GM13976 (cell line): ENCODE measurements at places on chromosomes 4 and X.

DNA sequence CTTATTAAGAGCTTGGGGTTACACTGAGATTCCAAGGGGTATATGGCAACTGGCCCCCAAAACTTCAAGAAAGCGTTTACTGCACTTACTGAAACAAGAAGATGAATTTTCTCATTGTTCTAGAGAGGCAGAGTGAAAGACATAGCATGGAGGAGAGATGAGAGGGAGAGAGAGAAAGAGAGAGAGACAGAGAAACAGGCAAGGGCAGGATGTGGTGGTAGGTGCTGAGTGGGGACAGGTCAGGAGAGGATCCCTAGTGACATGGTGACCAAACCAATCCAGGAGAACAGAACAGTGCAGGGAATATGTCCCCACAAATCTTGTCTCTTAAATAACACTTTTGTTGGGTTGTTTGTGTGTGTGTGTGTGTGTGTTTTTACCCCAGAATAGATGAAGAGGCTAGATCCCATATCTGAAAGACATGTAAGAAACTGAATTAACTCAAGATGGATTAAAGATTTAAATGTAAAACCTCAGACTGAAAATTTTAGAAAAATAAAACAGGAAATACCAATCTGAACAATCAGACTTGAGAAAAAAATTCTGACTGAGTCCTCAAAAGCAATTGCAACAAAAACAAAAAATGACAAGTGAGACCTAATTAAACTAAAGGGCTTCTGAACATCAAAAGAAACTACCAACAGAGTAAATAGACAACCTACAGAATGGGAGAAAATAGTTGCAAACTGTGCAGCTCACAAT, 202.2 kb downstream of the QDPR start:
- DNase-seq: no peak

DNA sequence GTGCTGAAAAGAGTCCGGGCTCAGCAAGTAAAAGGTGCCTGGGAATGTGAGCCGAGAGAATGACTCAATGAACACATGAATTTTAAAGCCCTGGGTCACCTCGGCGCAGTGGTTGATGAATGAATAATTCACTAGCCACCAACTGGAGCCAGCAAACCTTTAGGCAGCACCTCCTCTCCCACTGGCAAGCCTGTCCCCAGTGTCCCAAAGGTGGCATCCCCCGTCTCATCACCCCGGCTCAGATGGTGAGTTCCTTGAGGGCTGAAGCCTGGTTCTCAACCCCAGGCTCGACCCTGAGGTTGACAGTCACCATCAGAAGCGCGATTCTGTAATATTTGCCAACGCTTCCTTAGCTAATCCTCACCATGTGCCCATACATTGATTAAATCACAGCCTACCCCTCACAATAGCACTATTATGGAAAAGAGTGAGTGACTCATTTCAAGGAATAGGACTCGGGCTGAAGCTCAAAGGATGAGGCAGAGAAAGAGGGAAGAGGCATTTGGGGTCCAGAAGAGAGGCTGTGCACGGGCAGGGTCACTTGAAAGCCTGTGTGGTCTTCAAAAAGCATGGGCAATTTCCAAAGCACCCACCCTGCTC, 2.7 kb upstream of the CCNQ start:
- no peak for DNase-seq

GRCh38 chr4:155085843-155086530, 122.4 kb upstream of the NPY2R start:
- DNase-seq: no peak

DNA sequence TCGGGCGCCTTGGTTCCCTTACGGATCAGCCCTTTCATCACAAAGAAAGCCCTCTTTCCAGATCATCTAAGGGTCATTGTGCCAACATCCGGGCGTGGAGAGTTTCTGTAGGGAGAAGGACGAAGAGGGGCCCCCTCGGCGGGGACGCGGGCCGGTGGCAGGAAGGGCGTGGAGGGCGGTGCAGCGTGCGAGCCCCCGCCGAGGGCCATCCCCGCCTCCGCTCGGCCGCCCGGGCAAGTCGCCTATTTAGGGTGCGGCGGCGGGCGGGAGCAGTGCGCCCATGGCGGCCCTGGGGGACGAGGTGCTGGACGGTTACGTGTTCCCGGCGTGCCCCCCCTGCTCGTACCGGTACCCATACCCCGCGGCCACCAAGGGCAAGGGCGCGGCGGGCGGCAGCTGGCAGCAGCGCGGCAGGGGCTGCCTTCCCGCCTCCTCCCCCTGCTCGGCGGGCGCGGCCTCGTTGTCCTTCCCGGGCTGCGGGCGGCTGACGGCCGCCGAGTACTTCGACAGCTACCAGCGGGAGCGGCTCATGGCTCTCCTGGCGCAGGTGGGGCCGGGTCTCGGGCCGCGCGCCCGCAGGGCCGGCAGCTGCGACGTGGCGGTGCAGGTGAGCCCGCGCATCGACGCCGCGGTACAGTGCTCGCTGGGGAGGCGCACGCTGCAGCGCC, at the start of gene ZAR1:
TSS of gene ZAR1 (plus strand) at position 241 of the 668 bp plus-strand sequence. CDS start at position 281, 40 bp downstream.
- peak; percentile 62 for DNase-seq

- DNase-seq: no peak
These were observed 11.5 kb downstream of the ETNPPL start for GRCh38 chr4:108751321-108751720.

DNA sequence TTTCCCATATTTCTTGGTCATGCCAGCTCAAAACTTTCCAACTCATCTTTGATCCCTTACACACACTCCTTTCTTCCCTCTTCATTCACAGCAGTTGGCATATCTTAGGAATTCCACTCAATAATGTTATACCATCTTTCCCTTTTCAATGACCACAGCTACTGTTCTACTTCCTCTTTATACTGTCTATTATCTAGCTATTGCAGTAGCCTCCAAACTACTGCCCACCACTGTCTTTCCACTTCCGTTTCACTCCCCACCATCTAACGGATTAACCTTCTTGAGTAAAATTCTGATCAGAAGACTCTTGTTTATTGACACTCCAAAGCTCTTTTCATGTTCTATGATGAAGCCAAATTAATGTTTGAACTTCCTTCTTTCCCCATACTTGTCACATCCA, 55.8 kb downstream of the ADAMTS3 start:
- DNase-seq: no peak

DNA sequence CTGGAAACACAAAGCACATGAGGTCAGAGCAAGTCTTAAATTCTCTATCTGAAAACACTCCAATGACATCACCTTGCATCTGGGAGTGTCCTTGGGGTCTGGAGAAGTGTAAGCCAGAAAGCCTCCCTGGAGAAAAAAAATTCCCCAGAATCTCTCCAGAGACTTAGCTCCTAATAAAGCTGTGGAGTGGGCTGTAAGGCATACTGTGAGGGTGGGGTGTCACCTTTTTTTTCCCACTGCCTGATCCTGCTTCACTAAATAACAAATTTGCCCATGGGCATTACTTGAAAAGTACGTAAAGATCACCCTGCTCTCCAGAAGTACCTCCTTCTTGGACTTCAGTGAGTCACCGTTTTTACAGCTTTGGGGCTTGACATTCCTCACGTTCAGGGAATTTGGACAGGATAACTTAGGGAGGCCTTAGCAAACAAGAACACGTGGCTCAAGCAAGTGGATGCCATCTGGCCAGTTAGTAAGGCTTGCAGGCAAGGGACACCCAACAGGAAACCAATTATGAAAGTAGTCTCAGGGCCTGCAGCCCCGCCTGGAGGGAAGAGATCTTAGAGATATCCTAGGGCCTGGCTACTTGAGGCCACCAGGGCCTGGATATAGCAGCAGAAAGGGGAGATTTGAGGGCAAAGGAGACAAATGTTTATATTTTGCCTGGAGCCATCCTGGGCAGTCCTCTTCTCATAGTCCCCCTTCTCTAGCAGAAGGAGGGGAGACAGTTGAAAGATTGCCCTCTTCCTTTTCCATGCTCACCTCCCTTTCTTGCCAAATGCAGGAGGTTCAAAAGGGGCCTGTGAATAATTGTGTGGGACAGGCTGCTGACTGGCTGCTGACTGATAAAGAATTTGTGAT, 60.1 kb upstream of the PLAC1 start:
- DNase-seq: no peak

DNA sequence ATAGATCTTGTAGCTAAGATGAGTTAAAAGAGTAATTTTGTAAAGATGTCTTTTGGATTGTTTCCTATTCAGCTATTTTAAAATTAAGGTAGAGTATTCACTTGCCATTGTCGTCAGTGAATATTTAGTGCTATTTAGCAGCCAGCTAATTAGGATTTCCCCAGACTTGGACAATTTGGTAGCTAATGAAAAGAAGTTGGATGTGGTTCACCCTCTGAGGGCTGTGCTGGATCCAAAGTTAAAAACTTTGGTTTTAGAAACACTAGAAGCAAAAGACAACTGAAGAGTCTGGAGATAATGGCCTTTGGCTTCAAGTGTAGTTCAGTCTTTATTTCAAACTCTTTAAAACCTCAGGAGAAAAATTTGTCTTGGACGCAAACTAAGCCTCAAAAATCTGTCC, 41.3 kb downstream of the ATG4A start:
- no peak for DNase-seq

- no peak for DNase-seq
These were observed 151.3 kb upstream of the JADE1 start for GRCh38 chr4:128658214-128658631.

DNA sequence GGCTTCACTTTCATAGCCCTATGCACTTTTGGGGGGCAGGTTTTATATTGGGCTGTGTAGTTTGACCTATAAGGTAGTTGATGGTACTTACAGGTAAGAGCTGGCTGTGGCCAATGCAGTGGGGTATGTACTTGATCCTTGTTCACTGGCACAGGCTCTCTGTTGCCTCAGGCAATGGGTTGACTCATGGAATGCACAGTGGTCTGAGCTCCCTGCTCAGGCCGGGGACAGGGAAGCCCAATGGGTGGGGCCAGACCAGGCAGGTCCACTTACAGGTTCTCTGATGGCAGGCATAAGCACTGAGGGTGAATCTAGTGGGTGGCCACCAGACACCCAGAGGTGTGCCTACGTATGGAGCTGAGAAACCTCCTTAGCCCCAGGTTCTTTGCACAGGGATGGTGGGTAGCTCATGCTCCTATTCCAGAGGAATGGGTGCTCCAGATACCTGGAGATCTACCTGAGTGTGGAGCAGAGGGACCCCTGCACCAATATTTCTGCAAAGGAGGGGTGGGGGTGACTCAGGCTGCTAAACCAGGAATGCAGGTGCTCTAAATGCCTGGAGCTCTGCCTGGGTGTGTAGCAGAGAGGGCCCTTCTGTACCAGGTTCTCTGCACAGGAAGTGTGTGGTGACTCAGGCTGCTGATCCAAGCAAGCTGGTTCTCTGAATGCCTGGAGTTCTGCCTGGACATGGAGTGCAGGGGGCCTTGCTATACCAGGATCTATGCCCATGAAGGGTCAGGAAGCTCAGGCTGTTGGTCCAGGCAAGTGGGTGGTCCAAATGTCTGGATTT, 52.3 kb downstream of the IL1RAPL2 start:
- DNase-seq: no peak

DNA sequence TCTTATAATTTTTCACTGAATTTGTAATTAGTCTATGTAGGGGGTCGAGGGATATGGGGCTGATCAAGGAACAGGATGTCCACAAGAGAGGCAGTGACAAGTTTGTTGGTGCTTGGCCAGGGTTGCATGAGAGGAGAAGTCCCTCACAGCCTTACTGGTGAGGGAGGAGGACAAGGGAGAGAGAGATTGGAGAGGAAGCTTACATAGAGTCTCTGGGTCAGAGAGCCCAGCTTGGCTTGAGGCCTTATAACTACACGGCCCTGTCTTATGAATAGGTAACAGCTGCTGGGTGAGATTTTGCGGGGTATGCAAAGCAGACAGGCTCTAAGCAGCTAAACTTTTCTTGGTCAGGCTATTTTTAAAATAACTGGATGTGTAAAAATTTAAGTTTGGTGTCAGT, 37.9 kb upstream of the OTUD4 start:
- DNase-seq: peak; percentile 29

DNA sequence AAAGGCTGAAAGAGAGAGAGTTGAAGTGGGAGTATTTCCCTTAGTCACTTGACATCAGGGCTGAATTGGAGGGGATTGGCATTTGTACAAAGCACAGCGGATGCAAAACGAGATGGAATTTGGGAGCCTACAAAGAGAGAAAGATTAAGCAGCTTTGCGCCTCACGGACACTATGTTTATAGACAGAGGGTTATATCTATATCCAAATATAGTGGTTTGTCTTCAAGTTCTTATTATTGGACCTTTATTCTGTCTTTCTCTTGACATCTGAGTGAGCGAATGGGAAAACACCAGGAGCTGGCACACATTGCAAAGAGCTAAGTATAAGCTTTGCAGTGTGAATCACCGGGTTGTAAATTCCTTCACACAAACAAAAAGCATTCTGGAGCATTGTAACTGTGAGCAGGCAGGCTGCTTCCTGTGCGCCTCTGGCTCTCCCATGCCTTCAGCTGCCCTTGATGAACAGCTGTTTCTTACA, 500.2 kb downstream of the STIM2 start:
- DNase-seq: no peak

GRCh38 chr4:73683033-73683432, 57.3 kb upstream of the CXCL8 start:
- DNase-seq: no peak

DNA sequence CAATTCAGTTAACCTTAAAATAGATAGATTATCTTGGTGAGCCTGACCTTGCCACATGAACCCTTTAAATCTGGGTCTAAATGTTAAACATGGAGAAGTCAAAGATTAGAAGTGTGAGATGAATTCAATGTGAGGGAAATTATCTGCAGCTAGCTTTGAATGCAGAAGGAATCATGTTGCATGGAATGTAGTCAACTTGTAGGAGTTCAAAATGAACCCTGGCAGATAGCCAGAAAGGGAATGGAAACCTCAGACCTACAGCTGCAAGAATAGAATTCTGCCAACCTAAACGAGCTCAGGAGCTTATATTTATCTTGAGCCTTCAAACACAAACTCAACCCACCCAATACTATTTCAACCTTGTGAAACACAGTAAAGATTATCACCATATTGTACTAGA, 632.5 kb downstream of the KCTD8 start:
- no peak for DNase-seq

DNA sequence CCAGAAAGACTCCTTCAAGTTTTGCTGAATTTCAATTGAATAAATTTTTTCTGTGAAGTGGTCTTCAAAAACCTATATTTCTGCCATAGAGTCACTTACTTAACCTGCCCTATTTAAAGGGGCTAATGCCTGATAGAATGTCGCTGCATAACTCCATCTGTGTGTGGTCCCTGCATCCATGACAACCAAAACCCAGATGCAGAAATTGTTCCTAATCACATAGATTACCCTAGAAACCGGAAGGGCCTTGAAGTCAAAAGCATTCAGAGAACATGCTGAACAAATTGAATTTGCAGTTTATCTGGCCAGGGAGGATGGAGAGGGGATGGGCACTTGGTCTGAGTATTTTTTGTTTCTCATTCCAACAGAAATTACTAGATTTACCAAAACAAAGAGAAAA, 1.5 kb upstream of the PARM1 start:
- DNase-seq: no peak

DNA sequence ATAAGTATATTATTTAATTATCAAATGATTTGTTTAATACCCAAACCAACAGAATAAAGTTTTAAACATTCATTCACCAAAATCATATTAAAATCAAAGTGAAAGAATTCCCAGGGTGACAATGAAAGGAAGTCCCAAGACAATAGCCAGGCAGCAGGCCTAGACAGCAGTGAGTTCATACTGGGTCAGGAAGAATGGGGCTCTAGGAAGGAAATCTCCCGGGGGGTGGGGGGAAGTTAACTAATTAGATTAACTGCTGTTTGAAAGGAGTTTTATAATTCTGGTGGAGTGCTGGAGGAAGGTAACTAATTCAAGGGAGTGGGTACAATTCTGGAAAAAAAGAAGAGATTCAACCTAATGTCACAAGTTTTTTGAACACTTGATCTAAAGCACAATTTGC, 104.1 kb downstream of the ZAR1 start:
- no peak for DNase-seq
